Right atrium auricular region (tissue), 2 donors: ENCODE measurements at places on chromosomes 13 and 19.

DNA sequence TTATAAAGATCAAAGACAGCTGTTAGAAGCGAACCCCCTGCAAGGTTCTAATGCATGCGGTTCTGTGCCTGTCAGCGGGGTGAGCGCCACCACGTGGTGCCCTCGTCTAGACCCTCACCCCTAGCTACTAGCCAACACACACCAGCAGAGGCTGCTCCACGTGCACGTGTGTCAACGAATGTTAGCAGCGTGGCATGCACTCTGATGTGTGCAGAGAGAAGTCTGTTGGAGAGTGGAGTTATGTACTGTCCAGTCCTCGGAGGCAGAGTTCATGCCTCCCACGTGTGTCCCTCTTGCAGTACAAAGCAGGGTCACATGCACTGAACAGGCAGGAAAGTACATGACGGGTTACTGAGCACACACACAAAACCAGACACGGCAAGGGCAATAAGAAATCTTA, 75.0 kb upstream of the SLC15A1 start:
- DNase-seq: no peak

GRCh38 chr13:44380404-44381165, 7.0 kb downstream of the SERP2 start:
- no peak for DNase-seq

DNA sequence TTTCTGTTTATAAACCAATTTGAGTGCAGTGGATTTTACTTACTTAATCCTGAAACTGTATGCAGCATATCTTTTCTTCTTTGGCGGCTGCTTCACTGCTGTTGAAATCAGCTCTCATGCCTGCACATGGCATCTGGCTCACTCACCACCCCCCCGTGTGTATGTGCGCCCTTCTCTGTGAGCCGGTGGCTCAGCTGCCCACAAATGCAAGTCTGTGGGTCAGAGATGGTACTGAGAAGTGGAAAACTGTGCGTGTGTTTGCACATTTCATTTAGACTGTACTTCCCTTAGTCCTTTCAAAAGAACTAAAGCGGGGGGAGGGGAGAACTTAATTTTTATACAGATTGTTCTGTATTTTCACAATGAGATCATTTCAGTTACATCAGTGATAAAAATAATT, 307.6 kb downstream of the SHISA2 start:
- DNase-seq: no peak

DNA sequence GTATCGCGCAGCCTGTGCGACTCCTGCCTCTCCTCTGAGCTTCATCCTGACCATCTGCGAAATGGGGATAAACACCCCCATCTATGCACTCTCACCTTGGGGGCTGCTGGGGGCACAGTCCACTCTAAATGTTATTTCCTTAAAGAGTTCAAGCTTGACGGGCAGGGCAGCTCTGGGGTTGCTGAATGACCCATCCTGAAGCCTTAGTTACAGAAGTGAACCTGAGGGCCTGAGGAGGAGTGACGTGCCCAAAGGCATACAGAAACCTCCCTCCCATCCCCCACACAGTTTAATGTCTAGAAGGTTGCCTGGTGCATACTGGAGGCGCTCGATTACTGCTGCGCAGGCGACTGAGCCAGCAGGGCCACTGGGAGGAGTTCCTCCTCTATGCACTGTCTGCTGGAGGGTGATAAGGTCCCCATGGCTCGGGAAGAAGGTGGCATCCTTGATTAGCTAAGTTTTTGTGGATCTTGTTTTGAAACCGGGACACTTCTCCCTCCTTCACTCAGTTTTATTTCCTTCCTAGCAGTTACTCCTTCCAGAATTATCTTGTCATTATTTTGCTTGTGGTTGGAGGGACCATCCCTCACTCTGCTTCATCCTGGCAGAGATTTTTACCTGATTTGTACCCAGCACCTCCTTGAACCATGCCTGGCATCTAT, 572 bp upstream of the FKBP8 start:
- DNase-seq: peak; percentile 64

GRCh38 chr19:45780448-45781213, 1.7 kb downstream of the DMPK start:
- DNase-seq: no peak

DNA sequence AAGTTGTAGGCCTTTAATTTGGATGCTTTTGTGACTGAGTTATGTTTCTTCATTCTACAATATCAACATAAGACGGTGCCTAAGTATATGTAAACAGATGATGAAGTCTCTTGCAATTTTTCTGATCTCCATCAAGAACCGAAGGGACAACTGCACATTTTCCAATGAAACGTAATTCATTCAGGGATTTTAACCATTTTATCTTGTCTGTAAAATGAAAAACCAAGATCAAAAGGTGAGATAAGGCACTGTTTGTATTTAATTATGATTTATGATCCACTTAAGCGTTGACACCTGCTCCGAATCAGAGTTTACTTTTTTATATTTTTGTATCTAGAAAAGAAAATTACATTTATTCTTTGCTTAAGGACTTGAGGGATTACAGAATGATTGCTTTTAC, 556.8 kb upstream of the ARGLU1 start:
- DNase-seq: no peak

DNA sequence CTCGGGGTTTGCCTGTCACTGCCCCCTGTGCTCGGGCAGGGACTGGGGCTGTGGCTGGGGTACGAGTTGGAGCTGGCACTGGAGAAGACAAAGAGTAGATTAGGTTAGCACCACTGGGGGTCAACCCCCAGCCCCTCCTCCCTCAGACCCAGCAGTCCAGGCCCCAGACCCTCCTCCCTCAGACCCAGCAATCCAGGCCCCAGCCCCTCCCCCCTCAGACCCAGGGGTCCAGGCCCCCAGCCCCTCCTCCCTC, 19.1 kb downstream of the ZNF575 start:
- DNase-seq: no peak

DNA sequence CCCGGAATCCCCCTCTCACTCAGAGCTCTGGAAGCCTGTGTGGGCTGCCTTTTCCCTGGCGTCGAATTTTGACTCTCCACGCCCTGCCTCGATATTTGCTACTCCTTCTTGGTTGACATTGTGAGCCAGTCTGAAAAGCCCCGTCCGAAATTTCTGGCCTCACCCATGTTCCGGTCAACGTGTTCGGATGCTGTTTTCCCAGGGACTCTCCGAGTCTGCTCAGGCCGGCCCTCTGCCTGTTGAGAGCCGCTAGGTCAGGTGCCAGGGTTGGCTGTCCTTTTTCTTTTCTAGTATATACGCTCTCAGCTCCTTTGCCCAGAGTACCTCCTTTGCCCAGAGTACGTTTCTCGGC, 6.8 kb upstream of the DGKH start:
- DNase-seq: peak; percentile 73

DNA sequence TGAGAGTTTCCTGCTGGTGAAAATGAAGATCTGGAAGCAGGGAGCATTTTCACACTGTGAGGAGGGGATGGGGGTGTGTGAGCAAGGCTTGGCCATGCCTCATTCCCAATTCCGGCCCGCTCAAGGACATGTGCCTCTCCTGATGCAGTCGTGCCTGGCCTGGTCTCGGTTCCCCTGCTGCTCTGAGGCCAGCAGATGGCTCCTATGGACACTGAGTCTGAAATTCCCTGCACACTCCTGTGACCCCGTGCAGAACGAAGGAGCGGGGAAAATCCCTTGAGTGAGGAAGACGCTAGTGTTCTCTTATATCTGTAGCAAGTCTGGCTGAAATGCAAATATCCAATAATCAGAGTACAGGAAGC, 363 bp upstream of the ZNF763 start:
- DNase-seq: no peak
